Common myeloid progenitor, CD34-positive (primary cell): ENCODE measurements at places on chromosomes 2 and 18.
A peak's percentile ranks its signal among the peaks of the same experiment; 100 is the strongest.

DNA sequence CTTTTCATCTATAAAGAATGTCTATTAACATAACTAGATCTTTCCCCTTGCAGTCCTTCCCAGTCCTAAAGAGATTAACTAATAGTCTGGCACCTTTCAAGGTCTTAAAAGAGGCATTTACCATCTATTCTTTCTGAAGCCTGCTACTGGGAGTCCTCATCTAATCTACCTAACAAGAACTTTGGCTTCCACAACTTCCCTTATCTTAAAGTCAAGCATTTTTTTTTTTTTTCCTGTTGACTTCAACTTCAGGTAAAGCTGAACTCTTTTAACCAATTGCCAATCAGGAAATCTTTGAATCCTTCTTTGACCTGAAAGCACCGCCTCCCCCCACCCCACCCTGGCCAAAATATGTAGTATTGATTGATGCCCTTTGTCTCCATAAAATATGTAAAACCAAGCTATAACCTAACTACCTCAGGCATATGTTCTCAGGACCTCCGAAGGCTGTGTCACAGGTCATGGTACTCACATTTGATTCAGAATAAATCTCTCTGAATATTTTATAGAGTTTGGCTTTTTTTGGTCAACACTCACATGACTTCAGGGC lies 168.6 kb downstream of the PTPRM start:
- DNase-seq, result no peak

DNA sequence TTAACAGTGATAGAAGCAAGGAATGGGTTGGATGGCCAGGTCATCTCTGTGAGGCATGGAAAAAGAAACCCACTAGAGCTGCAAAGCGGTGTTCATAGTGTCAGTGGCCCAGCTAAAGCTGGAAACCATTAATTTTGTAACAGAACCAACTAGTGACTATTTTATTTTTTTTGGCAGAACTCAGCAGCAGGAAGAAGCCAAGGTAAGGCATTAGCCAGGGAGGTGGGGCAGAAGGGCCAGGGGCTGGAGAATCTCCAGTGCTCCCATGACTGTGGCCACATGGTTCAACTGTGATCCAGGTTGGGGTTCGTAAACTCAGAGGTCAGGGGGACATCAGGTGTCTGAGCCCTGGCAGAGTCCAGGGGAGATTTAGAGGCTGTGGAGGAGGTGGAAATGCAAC lies 25.9 kb upstream of the YES1 start:
- no peak for DNase-seq

- DNase-seq, result no peak
Measured at GRCh38 chr2:55391155-55391554, 28.5 kb downstream of the CCDC88A start.

DNA sequence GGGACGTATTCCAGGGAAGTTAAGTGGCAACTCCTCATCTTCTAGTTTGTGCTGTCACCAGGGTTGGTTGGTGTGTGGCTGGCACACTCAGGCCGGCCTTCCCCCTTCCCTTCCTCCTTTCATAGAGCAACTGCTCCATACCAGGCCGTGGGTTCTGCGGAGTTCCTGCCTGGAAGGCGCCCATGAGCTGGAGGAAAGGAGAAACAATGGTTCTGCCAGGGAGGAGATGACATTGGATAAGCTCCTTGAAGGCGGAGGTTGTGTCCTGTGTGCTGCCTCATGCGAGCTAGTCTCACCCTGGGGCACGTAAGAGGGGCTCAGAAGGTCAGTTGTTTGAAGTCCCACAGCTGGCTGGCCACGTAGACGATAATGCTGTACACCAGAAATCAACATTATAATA lies 19.2 kb downstream of the ASAP2 start:
- no peak for DNase-seq

- DNase-seq, result peak; percentile 46
Measured at GRCh38 chr18:22342625-22343024, 75.1 kb downstream of the CTAGE1 start.

GRCh38 chr2:189287982-189288521 lies 108.5 kb upstream of the COL5A2 start:
- peak; percentile 24 for DNase-seq

DNA sequence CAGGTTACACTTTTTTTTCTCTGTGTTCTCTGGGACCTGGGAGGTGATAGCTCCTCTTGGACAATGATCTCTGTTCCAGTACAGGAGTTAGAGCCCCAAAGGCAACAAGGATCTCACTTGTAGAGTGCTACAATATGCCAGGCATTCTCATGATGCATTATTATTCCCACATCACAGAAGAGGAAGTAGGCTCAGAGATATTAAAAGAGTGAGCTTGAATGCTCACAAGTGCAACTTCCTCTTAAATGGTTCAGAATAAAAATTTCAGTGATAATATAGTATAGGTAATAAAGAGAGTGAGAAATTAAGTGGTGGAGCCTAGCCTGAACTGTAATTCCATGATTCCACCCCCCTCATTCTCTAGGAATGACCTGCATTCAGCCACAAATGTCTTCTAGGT lies 21.4 kb downstream of the POLE4 start:
- peak; percentile 8 for DNase-seq

- DNase-seq, result no peak
Measured at GRCh38 chr2:218557941-218558340, 10.2 kb downstream of the USP37 start.

DNA sequence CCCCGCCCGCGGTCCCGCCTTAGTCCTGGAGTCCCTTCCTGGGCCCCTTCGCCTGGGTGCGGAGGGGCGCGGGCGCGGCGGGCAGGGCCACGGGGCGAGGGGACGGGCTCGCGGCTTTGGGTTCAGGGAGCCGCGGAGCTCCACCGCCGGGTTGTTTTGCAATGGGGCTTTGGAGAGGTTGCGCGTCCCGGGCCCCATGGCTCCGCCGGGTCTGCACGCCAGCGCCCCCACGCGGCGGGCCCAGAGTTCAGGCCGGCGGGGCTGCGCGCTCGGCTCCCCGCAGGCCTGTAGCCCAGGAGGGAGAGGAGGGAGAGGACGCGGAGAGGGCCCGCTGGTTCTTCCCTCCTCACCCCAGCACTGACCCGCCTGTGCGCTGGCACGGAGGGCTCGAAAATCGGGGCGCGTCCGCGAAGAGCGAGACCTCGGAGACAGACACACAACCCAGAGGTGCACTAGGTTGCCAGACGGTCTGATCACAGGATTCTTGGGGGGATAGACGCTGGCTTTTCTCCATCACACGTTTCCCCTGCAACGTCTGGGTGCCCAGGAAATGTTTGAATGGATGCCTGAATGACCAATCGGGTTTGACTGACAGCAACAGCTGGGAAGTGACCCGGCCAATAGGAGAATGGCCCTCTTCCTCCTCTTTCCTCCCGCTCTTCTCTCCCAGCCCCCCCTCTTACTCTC lies 4.9 kb upstream of the SIX2 start:
- peak; percentile 79 for DNase-seq

- DNase-seq, result no peak
Measured at GRCh38 chr18:66813138-66813537, 209.2 kb upstream of the CDH19 start.

GRCh38 chr18:39991696-39992265 lies 1963.3 kb upstream of the PIK3C3 start:
- DNase-seq, result no peak

DNA sequence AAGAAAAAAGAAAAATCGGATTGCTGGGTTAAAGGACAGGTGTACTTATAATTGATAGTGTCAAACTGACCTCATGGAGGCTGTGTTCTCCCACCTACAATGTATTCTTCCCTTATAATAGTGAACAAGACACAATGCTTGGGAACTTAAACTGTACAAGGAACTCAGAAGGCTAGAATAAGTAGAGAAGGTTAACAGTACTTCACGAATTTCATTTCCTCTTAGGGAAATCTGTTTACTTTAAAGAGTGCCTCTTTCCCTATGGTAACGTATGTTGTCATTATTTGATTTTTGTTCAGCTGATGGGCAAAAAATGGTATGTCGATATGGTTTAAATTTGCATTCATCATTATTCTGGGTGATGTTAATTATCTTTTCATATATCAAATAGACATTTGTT lies 9.2 kb upstream of the HK2 start:
- no peak for DNase-seq

- no peak for DNase-seq
Measured at GRCh38 chr2:240397924-240398645, 37.4 kb upstream of the GPC1 start.

GRCh38 chr2:20674974-20675679 lies 8.2 kb downstream of the GDF7 start:
- DNase-seq, result no peak

- peak; percentile 13 for DNase-seq
Measured at GRCh38 chr2:83970217-83970929, 488.7 kb downstream of the SUCLG1 start.

DNA sequence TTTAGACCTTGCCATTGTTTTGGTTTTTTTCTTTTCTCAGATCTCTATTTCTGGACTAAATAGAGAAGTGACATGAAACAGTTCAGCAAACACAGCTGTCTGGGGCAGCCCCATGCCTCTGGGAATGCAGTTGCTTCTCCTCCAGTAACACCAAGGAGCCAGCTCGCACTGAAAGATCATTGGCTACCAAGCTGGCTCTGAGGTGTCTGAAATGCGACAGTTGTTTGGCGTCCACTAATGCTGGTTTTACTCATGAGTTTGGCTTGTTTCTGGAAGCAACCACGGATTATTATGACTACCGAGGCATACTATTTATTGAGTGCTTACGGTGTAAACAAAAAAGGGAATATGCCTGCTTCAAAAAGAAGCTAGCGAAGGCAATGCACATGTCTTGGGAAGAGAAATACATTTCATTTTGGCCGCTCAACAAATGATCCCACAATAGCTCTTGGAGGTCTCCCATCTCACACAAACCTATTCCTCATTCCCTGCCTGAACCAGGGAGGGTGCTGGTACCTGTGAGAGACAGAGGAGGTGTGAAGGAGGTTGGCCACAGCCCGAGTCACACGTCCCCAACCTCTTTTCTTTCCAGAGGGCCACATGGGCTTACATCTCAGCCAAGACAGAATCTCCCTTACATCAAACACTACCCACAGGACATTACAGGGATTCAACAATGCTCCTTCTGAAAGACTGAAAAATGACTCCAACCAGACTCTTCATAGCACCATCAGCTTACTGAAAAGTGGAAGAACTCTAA lies 37.5 kb upstream of the NEB start:
- DNase-seq, result peak; percentile 13

DNA sequence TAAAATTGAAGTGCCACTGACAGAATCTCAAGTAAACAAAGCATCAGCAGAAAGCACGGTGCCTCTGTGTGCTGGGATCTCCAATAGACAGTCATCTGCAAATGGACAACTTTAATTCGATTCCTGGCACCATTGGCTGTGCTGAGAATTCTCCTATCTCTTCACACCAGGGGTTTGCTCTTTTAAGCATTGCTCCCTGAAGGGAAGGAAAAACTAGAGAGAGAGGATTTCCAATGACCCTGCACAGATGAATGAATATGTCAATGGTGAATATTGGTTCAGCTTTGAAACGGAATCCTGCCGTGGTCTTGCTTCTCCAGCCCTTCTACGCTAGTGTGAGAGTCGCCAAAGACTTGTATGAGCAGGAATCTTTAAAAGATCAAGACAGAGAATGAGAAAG lies 97.9 kb downstream of the FIGN start:
- no peak for DNase-seq
